ENCODE measurements at places on chromosomes 7 and 10.

- DNase-seq, result no peak
Observed at GRCh38 chr10:131731780-131732630, 168.8 kb upstream of the PPP2R2D start.

DNA sequence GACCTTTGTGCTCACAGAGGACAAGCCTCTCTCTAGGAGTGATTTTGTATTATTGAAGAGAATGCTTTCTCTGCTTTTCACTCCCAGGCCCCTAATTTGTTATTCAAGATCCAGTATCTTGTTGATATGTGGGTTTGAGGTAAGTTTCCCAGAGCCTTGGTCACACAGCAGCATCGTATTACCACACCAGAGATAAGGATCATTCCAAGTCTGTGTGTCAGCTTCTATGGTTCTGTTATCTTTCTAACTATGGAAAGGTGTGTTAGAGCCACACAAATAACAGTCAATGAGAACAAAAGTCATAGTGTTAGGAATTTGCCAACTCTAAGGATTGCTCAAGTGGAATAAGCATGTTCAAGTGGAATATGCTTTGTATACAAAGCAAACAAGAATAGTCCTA is 1208.3 kb downstream of the GATA3 start:
- DNase-seq, result no peak

DNA sequence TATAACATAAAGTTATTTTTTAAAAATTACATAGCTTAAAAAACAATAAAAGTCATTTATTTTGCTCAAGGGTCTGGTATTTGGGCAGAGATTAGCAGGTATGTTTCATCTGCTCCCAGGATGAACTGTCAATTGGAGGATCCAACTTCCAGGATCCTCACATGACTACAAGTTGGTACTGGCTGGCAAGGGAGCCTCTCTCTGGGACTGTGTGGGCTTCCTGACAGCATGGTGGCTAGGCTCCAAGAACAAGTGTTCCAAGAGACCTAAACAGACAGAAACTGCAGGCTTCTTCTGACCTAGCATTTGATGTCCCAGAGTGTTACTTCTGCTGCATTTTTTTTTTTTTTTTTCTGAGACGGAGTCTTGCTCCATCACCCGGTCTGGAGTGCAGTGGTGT is 107.2 kb downstream of the AVL9 start:
- DNase-seq, result no peak

DNA sequence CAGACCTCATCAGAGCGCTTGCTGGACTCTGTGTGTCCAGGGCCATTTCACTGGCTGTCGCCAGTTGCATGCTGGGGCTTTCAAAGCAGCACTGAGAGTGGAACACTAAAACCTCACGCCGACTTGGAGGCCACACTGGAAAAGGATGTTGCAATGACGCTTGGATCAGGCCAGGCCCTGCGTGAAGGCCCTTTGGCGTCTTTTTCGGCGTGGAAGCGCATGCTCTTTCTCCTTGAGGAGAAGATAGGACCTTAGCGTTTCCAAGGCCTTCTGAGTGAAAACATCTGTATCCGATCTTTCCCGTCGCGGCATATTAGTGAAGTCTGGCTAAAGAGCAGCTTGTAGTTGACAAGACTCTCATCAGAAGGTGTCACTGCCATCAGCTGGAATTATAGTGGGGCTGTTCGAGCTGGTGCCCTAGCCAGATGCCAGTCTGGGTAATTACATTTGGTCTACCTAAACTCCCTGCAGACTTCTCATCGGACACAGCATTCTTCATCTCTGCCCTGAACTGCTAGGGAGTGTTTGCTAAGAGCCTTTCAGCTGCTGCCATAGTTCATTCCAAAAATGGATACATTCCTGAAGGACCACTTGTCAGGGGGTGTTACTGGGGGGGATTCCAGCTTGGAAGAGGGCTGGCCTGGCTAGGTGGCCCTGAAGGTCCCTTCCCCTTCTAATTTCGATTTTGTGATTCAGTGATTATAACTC is 167.7 kb upstream of the TCF7L2 start:
- no peak for DNase-seq

GRCh38 chr7:102810916-102811315 is 62.1 kb downstream of the FAM185A start:
- no peak for DNase-seq
